Central memory CD4-positive, alpha-beta T cell (primary cell): ENCODE measurements at places on chromosomes 12 and 14.

- no peak for DNase-seq
These were observed 523.2 kb downstream of the RMST start for GRCh38 chr12:97985834-97986233.

GRCh38 chr14:31717294-31718085 lies 156.3 kb downstream of the NUBPL start:
- DNase-seq, result no peak

DNA sequence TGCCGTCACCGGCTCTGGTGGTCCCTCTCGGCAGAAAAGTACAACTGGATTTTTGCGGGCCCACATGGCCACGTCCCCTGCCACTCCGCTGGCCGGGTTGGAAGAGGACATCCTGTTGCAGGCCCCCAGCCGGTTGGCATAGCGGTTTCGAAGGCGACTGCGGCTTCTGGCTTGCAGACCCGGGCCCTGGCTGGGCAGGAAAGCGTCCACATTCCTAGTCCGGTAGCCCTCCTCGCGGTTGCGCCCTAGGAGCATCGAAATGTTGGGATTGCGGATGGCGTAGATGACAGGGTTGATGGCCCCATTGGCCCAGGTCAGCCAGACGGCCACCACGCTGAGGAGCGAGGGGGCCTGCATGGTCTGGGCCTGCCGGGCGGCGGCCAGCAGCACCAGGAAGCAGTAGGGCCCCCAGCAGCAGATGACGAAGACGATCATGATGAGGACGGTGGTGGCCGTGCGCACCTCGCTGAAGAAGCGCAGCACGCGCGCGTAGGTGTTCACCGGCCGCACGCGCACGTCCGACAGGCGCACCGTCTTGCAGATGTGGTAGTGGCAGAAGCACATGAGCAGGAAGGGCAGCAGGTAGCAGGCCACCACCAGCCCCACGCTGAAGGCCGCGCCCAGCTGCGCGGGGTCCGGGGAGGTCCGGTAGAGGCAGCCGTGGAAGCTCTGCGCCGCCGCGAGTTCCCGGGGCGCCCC lies 1.2 kb downstream of the GPR135 start:
- no peak for DNase-seq

GRCh38 chr12:124433147-124433874 lies 134.1 kb downstream of the NCOR2 start:
- no peak for DNase-seq

DNA sequence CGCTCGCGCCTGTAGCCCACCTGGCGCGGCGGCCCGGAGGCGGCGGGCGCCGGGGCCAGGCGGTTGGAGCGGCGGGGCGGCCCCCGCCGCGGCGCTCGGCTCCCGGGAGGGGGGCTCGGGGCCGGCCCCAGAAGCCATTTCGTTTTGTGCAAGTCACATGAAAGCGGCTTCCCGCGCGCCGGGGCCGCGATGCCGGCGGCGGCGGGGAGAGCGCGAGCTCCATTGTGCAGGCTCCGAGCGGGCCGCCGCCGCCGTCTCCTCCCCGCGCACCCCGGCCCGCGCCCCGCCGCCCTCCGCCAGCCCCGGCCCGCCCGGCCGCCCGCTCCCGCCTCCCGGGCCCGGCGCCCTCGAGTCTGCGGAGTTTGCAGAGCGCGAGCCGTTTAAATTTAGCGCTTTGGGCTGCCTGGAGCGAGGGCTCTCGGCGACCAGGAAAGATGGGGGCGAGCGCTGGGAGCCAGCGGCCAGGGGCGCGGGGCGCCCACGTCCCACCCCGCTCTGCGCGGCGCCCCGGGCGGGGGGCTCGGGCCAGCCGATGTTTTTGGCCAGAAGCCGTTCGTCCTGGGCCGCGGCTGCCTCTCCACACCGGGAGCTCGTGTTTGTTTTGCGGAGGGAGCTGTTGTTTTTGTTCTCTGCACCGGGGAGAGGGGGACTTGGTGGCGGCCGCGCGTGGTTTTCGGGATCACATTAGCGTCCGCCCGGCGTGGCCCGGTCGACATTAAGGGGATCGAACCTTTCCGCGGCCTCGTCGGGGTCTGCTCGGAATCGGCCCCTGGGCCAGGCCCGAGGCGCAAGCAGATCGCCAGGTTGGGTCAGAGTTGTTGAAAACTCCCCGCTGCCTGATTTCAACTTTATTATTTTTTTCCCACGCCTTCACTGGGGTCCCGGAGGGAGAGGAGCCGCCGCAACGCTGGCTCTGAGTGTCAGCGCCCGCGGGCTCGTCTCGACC lies 982 bp downstream of the BCL7A start:
- DNase-seq, result peak; percentile 37
